ENCODE measurements at places on chromosomes 1 and 21. TPM values are rescaled to one million over a fixed set of nuclear protein-coding genes. Genes with fewer than 3 reads are reported as not detected.

DNA sequence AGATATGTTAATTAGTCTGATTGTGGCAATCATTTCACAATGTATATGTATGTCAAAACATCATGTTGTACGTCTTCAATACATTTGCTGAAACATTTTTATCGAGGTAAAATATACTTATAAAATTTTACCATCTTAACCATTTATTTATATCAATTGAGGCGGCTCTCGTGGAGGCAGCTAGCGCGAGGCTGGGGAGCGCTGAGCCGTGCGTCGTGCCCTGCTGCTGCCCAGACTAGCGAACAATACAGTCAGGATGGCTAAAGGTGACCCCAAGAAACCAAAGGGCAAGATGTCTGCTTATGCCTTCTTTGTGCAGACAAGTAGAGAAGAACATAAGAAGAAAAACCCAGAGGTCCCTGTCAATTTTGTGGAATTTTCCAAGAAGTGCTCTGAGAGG lies 202.5 kb upstream of the PBX1 start:
- DNase-seq: no peak
- no peaks in the 10 kb centered on the region for H3K27me3 ChIP-seq
- no peaks in the 10 kb centered on the region for H3K4me1 ChIP-seq
- H3K27ac ChIP-seq: no peak overlapping the region
- H3K4me3 ChIP-seq: no peak overlapping the region
- H3K36me3 ChIP-seq: no peaks in the 10 kb centered on the region

GRCh38 chr1:243495442-243496186 lies 239.8 kb downstream of the SDCCAG8 start:
- H3K27me3 ChIP-seq: no peaks in the 10 kb centered on the region
- peaks cover 8% of the 10 kb centered on the region for H3K36me3 ChIP-seq
- peak overlapping the region; percentile 14 for H3K4me3 ChIP-seq
- no peak for DNase-seq
- peak overlapping the region; percentile 77 for H3K27ac ChIP-seq

- no peak overlapping the region for H3K4me3 ChIP-seq
- no peaks in the 10 kb centered on the region for H3K27me3 ChIP-seq
- H3K36me3 ChIP-seq: peaks cover 9% of the 10 kb centered on the region
These were observed 200.2 kb downstream of the SDCCAG8 start for GRCh38 chr1:243455760-243456651.

GRCh38 chr1:119286587-119287181 lies 81.9 kb upstream of the HAO2 start:
- H3K4me3 ChIP-seq: no peak overlapping the region
- H3K27ac ChIP-seq: no peak overlapping the region
- no peaks in the 10 kb centered on the region for H3K27me3 ChIP-seq
- H3K36me3 ChIP-seq: no peaks in the 10 kb centered on the region
- no peaks in the 10 kb centered on the region for H3K4me1 ChIP-seq

DNA sequence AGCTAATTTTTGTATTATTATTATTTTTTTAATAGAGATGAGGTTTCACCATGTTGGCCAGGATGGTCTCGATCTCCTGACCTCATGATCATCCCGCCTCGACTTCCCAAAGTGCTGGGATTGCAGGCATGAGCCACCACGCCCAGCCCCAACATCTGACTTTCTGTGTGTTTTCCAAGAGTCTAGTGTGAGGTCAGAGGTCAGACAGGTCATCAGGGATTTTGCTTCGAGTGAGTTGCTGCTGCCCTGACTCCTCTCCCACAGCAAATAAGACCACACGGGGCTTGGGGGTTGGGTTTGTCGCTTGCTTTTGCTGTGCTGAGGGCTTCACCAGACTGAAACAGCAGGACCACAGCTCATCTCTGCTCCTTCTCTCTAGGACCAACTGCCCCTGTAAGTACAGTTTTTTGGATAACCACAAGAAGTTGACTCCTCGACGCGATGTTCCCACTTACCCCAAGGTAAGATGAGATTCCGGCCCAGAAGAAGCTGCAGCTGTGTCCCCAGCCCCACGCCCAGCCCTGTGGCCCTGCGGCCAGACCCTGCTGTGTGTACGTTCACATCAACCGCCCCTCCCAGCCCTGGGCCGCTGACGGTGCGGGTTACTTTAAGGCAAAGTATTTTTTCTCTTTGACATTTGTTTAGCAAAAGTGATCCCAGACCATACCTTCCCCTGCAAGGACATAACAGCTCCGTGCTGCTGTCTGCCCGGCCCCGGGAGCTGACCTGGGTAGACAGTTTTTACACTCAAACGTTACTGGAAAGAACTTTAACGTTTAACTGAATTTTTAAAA lies 97.5 kb downstream of the PDE9A start:
- no peak overlapping the region for H3K4me3 ChIP-seq
- no peak overlapping the region for H3K27ac ChIP-seq
- no peaks in the 10 kb centered on the region for H3K27me3 ChIP-seq
- no peaks in the 10 kb centered on the region for H3K36me3 ChIP-seq

GRCh38 chr1:162200096-162200847 lies 130.8 kb downstream of the NOS1AP start:
- no peaks in the 10 kb centered on the region for H3K4me1 ChIP-seq
- H3K4me3 ChIP-seq: no peak overlapping the region

DNA sequence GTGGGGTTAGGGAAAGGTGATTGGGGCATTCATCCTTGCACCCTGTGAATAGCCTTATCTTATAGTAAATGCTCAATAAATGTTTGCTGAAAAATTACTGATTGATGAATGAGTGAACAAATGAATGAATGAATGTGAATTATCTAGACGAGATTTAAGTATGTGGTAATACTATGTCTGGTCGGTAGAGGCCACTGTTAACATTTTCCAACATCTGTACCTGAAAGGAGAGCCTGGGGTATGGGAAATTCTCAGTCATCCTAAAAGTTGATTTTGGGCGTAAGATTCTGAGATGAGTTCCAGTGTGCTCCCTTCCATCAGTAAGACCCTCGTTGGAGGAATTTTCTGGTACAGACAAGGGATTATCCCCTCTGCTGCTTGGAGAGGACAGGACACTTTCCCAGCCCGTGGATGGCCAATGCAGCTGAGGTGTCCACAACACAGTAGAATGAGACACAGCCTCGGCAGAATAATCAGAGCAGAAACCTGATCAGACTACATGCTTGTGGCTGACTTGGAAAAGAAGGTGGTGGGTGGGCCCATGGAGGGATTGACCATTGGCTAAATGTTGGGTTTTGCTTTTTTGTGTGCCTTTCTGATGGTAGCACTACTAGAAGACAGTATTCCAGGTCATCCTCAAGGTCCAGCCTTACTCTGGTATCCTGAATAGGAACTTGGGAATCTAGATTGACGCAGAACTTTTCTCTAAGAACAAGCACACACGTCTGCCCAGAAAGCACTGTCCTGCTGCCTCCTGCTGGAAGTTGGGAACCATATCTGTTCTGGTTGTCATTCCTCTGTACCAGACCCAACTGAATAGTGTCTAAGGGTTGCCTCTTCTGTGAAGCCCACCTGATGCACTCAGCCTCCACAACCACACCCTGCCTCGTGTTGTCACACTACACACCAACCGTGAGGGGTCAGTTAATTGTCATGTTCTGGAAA lies 262.0 kb downstream of the TNR start:
- no peak for DNase-seq
- H3K4me1 ChIP-seq: peaks cover 13% of the 10 kb centered on the region
- H3K36me3 ChIP-seq: no peaks in the 10 kb centered on the region
- H3K27ac ChIP-seq: no peak overlapping the region

DNA sequence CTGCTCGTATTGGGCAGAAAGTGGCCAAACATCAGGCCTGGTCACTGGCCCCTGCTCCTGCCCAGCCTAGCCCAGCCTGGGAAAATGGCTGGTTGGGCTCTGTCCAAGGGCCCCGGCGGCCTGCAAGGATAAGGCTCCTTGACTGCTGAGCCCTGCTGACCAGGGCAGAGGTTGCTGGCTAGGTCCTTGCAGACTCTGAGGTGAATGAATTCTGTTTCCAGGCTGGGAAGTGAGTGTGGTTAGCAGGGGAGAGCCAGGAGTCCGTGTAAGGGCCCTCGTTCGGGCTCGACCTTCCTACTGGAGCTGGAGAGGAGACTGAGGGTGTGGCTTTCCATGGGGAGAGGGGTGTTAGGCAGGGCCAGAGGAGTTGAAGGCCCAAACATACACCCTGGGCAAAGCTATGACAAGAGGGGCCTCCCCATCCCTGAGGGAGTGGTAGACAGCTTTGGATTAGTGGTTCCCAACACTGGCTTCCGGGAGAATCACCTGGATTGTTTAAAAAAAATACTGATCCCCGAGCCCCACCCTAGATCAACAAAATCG lies 20.6 kb downstream of the CSF1 start:
- peaks cover 41% of the 10 kb centered on the region for H3K36me3 ChIP-seq
- H3K27ac ChIP-seq: peak overlapping the region; percentile 53

GRCh38 chr1:26145960-26146294 lies 13.0 kb upstream of the FAM110D start:
- H3K4me3 ChIP-seq: no peak overlapping the region
- H3K36me3 ChIP-seq: no peaks in the 10 kb centered on the region
- no peak for DNase-seq

The KCNT2 gene
- 3.7 TPM for total RNA-seq

The CHI3L2 gene
- 31.2 TPM for total RNA-seq

The CELA3A gene
- total RNA-seq: not detected

The AGBL4 gene
- total RNA-seq: 2.1 TPM

The PPIE gene
- 34.6 TPM for total RNA-seq

The SPRR1B gene
- not detected for total RNA-seq
